ENCODE measurements at places on chromosomes 1 and 21.
A peak's percentile ranks its signal among the peaks of the same experiment; 100 is the strongest.

- DNase-seq, result peak; percentile 57
Measured at GRCh38 chr1:52601991-52602855, at the start of gene GPX7. Gene GPX7 (plus strand): TSS chr1:52602371. CDS start chr1:52602410, 39 bp downstream.

GRCh38 chr21:36103434-36103833, 31.4 kb upstream of the CBR3 start:
- DNase-seq, result no peak

DNA sequence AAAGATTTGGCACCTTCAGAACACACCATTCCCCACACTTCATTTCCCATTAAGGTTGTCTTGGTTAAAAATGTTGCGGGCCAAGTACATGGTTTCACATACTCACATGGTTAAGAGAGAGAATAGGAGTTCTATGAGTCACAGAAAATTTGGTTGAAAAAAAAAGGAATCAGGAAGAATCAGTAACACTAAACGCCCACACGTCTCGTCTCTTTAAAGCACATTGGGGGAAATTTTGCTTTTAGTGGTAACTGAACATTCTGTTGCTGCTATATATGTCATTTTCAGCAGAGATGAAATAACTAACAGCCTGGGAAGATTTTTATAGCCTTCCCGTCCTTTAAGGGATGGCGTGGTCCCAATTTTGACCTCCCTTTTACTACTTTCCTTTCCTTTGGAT, 132.9 kb upstream of the ERG start:
- DNase-seq, result no peak

DNA sequence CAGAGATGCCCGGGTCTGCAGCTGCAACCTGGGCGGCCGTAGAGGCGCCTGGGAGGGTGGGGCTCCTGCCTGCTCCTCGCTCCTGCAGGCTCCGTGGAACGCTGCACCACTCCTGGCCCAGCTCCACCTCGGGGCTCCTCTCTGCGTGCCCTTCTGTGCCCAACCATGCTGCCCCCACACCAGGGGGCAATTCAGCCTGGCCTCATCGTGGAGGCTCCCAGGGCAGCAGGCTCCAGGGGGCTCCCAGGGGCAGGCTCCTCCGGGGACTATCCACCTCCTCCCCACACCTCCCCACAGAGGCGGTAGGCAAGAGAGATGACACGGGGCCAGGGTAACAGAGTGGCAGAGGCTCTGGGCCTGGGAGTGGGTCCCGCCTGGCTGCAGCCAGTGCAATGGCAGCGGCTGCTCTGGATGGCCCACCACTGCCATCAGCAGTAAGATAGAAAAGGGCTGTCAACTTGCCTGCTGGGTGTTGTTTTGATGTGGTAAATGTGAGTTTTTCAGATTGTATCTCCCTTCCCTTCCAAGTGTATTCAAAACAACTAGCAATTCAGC, 22.4 kb upstream of the LRRC8C start:
- DNase-seq, result peak; percentile 80

DNA sequence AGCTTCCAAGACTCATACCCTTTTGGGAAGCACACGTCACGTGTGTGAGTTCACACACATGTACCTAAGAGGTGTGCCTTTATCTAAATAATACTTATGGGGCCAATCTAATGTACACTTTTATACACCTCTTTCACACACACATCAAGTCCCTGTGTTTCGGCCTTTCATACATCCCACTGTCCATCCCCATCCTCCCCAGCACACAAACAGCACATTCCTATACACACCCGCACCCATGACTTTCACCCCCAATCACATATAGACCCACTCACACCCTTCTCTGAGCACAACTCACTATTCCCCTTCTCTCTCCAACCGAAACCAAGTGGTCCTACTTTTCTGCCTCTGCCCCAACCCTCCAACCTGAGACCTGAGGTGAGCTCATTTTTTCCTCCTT, 3.5 kb downstream of the MEX3A start:
- DNase-seq, result no peak

- DNase-seq, result no peak
Measured at GRCh38 chr1:201608635-201609395, 69.9 kb downstream of the NAV1 start.

GRCh38 chr1:182460550-182460951, 10.6 kb downstream of the RGSL1 start:
- DNase-seq, result no peak

DNA sequence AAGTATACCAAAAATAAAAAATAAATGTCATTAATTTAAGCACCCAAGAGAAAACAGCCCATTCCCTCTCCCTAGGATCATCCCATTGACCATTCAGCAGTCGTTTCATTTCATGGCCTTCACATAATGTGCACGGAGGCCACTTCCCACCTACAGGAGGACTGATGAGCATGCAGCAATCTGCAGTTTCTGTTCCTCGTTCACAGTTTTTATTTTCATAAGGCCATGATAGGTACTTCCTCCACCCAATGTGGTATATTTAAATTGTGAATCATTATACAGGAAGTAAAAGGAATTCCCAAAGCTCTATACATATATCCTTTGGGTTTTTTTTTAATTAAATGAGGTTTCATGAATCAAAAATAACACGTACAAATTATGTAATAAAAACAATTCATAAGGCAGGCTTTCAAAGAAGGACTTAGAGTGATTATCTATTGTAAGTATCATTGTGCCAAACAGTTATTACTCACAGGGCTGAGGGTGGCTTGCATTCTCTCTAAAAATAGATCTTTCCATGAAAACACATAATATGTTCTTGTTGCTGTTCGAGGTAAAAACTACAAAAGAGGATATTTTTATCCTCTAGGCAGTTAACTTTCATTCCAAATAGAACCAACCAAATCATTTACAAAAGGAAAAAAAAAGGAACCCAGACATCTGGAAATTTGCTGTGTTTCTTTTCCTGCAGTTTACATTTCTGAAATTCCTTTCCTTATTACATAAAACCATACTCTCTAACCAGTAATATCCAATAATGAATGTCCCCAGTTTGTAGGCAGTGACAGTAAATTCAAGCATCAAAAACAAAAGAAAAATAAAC, 27.5 kb upstream of the SLC44A3 start:
- no peak for DNase-seq

DNA sequence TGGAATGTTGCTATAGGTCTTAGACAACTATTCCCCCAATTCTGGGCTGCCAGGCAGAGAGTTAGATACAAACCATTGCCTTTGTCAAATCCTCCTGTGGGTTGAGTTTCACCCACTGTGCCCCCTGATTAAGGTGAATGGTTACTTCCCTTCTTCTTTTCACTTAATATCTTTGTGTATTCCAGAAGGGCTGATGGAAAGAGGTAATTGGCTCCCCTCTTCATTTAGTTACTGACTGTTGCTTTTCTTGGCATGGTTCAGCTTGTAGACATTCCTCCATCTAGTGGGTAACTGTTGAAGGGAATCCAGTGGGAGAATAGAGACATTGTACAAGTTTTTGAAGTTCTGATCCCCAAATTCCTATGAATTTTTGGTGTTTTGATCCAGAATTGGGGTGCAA, 43.8 kb upstream of the MACF1 start:
- no peak for DNase-seq

GRCh38 chr1:115065021-115065420, 24.3 kb downstream of the TSPAN2 start:
- DNase-seq, result no peak
